ENCODE measurements at places on chromosomes 4 and X.

DNA sequence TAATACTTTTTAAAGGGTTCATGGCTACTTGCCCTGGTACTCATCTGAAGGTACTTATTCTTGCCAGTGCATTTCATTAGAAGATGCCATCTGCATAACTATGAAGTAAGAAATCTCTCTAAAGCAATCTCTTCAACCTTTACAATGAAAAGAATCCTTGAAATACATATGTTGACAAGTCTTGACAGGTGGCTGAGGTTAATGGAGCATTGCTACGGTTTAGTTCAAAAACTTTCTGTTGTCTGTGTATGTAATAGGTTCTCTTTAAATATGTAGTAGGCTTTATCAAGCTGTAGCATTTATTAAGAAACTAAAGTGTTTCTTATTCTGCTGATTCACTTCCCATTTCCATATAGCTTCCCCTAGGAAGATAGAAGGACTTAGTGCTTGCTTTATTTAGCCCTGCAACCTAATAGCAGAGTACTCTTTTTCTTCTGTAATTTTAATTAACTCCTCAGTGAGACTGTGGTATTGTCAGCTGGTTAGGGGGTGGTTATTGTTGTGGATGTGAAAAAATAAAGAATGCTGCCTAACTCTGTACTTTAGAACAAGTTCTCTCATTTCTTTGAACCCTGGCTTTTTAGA, 39.3 kb downstream of the SLAIN2 start:
- no peak for DNase-seq

DNA sequence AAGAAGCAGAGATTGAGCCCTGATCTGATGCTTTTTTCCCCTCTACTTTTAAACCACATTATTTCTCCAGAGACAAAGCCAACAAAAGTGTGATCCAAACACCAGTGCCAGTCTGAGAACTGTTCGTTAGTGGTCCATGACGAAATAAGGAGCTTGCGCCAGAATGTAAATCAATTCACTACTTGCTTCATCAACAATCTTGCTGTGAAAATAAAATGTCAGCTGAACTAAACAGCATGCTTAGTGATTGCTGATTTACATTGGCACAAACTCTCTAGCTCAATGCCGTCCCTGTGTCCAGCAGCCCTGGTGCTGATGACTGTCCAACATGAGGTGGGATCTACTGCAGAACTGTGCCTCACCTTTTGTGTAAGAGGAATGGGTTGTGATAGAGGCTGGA, 71.3 kb downstream of the SOX3 start:
- DNase-seq: no peak

- no peak for DNase-seq
Observed at GRCh38 chr4:115852767-115853091, 739.3 kb upstream of the NDST4 start.

DNA sequence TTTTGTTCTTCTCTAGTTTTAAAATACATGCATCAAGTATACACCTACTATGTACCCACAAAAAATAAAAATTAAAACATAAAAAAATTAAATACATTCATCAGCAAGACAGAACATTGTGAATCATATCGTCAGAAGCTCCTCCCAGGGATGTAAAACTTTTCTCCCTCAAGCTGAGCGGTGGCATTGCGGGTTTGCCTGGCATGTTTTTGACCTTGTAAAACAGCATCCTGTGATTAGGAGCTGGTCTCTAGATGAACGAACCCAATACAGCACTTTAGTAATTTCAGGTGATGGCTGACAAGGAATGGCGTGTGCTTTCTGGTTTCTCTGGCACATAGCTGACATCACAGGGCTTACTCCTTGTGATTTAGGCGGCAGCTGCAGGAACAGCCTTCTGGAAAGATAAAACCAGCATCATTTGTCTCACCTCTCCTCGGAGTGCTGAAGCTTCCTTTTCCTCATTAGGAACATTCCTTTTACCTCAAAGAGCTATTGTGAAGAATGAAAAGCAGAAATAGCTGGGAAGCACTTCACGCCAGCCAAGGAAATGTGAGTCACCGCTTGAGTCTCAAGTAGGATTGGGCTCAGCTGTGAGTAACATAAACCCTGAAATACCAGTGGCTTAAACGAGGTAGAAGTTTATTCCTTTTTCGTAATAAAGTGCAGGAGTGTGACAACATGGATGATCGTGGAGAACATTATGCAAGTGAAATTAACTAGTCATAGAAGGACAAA, 44.3 kb downstream of the NYX start:
- DNase-seq: no peak

DNA sequence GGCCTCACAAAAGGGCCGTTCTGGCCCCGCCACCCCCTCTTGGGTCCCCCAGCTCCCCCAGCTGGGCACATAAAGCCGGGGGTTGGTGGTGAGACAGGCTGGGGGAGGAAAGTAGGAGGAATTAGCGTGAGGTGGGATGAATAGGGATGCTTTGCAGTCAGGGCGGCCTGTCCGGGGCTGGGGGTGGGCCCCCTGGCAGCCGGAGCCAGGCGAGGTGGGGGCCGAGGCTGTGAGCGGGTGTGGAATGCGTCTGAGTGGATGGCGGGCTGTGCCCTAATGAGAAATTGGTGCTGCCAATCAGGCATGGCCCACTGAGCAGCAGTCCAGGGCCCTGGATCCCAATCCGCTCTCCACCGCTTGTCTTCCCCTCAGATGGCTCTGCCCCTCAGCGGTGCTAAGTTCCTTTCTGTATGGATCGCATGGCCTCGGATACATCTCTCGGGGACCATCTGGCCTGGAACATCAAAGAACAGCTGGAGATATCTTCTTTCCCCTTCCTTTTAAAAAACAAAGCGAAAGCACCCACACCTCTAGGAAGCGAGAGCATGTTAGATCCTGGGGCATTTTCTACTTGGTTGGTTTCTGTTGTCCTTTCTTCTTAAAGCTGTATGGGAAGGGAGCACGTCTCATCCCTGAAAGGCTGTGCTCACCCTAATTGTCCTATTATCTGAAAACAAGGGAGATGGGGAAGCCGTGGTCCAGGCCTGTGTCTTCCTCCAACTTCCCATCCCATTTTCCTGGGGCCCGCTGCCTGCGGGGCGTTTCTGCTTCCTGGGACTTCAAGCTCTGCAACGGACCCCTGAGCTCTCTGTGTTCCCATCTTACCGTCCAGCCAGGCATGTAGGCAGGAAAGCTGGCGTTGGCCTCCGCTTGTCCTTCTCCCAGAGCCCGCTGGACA, 106.9 kb downstream of the SORCS2 start:
- no peak for DNase-seq

DNA sequence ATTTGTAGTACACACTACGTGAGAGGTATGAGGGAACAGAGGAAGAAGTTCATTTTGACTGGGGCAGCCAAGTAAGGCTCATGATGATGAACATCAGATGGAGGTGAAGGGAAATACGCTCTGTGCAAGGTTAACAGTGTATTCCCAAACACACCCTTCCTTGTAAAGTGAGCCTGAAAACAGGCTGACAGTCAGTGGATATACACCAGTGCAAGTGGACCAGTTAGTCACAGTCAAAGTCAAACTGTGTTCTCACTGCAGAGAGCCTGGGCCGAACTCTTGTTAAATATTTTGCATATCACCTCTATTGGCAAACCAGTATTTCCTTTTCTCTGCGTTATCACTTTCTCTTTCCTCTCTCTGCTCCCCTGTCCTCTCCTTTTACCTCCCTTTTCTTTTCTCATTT, 23.4 kb upstream of the RHOH start:
- DNase-seq: no peak

GRCh38 chr4:6574747-6575502, at the start of gene MAN2B2:
MAN2B2 (plus strand) TSS chr4:6575189; CDS start chr4:6575211, 22 bp downstream.
- peak; percentile 63 for DNase-seq

- no peak for DNase-seq
Observed at GRCh38 chrX:3712051-3712869, 1.2 kb downstream of the PRKX start.

DNA sequence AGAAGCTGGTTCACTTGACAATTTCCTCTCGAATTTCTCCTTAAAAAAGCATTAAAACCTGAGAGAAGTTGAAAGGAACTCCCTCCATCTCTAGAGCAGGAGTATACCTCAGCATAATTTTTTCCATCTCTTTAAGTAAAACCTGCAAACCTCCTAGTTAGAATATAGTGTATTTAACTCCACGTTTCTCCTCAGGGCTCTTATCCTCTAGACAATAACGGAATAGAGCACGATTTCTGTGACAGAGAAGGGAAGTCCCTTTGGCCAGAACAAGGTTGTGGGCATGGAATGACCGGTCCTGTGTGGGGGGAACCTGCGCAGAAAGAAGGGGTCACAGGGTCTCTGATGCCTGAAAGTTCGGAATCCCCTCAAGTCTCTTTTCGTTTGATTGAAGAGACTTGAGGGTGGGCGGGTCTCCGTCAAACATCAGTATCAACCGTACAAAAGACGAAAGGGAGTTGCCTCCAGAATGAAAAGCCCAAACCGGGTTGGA, 697 bp downstream of the ZNF280C start:
- DNase-seq: no peak

- no peak for DNase-seq
Observed at GRCh38 chr4:173450281-173450680, 51.4 kb upstream of the SCRG1 start.

DNA sequence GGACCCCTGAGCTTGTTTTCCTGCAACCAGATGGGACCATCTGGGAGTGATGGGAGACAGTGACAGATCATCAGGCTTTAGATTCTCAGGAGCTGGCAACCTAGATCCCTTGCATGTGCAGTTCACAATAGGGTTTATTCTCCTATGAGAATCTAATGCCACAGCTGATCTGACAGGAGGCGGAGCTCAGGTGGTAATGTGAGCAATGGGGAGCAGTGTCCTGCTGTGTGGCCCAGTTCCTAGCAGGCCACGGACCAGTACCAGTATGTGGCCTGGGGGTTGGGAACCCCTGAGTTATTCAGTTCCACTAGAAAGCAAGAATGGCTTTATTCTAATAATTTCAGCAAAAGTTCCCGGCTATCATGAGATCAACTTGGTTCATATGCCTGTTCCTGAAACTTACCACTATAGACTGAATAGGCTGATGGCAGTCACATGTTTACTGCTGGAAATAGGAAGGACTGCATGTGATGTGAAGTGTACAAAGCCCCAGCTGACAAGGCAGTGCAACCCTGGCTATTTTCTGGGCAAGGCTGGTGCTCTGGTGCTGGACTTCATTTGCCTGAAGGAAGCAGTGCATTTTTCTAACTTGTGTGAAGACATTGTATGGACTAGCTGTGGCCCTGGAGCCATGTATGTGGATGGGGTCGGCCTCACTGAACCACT, 107.2 kb downstream of the SPRY1 start:
- no peak for DNase-seq

GRCh38 chr4:1474126-1475090, 68.2 kb upstream of the NKX1-1 start:
- DNase-seq: no peak

GRCh38 chrX:132400706-132401105, 88.1 kb downstream of the MBNL3 start:
- no peak for DNase-seq

- no peak for DNase-seq
Observed at GRCh38 chr4:153362184-153362583, 17.7 kb downstream of the MND1 start.

GRCh38 chr4:184994010-184994622, 24.2 kb upstream of the HELT start:
- no peak for DNase-seq

GRCh38 chr4:101418055-101418454, 70.7 kb upstream of the PPP3CA start:
- DNase-seq: peak; percentile 6

- DNase-seq: no peak
Observed at GRCh38 chr4:76582817-76583087, 147.7 kb downstream of the SHROOM3 start.

GRCh38 chrX:9466124-9466495, 1.3 kb downstream of the TBL1X start:
- no peak for DNase-seq

GRCh38 chrX:103531002-103531401, 11.7 kb upstream of the RAB40A start:
- DNase-seq: no peak

GRCh38 chr4:569958-570667, 6.0 kb downstream of the TMEM271 start:
- DNase-seq: no peak

- DNase-seq: no peak
Observed at GRCh38 chrX:42392846-42393245, 385.1 kb downstream of the PPP1R2C start.

GRCh38 chr4:791252-791897, 34.6 kb downstream of the CPLX1 start:
- no peak for DNase-seq

DNA sequence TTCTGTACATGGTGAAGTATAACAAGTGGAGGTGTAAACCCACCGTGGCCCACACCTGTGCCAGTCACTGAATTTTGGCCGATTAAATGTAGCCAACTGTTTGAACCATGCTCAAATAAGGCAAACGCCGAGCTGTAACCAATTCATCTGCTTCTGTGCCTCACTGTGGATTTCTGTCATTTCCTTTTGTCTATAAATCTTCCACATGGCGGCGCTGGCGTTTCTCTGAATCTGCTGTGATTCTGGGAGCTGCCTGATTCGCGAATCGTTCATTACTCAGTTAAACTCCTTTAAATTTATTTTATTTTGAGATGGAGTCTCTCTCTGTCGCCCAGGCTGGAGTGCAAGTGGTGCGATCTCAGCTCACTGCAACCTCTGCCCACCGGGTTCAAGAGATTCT, 19.2 kb downstream of the SUPT20HL2 start:
- DNase-seq: no peak

- DNase-seq: no peak
Observed at GRCh38 chr4:40395166-40395900, 60.2 kb downstream of the CHRNA9 start.

DNA sequence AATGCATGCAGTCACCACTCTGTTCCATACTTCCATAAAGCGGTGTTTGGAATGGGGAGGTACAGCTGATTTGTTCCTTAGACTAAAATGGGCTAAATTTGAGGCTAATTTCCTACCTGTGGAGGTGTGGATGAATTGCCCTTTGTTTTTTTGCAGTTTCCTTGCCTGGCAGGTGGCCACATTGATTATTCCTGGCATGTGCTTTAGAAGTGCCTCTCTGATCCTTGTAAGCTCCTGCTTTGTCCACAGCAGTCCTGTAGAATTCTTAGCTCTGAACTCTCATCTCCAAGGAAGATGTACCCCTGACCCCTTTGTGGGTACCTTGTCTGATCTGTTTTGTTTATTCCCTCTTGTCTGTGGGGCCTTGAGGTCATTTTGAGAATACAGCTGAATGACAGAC, 136.8 kb downstream of the ADGRL3 start:
- DNase-seq: no peak

GRCh38 chr4:152983774-152984411, 47.8 kb downstream of the FHDC1 start:
- DNase-seq: no peak

DNA sequence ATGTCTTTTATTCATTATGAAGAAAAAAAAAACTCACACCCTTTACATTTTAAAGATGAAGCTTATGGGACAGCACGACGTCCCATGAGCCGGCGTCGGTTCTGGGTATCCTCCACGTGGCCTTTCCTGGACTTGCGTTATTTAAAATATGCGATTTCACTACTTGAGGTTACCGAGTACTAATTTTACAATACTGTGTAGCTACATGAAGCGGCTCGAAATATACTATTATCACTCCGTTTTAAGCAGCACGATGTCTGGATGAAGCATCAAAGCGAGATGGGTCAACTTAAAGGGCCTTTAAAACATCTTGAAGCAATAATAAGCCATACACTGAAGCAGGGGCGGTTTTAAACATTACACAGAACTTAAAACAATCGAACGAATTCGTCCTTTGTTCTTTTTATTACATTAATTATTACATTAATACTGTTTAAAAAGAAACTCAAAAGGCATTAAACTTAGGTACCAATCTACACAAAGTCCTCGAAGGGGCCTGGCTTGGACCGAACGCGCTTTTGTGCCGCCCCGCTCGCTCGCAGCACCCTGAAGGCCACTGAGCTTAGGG, 1.4 kb upstream of the KLF3 start:
- no peak for DNase-seq

Measured in activated naive CD8-positive, alpha-beta T cell treated with anti-CD3 and anti-CD28 coated beads, Interleukin-2, amount 50 U/mL, for 16 hours (primary cell).